NCI-H1105 (cell line): ENCODE measurements at places on chromosomes 6 and 20.
A peak's percentile ranks its signal among the peaks of the same experiment; 100 is the strongest.

DNA sequence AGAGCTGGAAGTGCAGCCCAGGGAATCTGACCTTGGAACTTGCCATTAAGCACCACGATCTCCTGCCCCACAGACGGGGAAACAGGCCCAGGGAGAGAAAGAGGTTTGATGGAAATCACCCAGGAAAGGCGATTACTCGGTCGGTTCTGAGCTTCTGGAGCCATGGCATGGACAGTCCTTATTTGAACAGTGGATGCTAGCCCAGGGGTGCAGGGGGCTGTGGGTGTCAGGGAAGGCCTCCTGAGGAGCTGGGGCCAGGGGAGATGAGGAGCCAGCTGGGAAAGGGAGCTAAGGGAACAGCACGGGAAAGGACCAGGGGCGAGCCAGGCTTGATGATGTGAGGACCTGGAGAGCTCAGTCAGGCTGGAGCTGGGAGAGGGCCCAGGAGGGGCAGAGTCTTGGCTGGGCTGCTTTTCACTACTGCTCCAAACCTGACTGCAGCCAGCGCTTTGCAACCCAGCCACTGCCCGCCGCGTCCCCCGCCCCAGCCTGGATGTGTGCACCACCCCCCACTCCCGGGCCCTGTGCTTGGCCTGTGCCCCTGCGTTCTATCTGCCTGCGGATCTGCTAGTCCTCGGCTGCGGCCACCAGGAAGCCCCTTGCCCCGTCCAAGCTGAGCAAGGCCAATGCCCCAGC is 17.8 kb downstream of the SUN5 start:
- DNase-seq = no peak

DNA sequence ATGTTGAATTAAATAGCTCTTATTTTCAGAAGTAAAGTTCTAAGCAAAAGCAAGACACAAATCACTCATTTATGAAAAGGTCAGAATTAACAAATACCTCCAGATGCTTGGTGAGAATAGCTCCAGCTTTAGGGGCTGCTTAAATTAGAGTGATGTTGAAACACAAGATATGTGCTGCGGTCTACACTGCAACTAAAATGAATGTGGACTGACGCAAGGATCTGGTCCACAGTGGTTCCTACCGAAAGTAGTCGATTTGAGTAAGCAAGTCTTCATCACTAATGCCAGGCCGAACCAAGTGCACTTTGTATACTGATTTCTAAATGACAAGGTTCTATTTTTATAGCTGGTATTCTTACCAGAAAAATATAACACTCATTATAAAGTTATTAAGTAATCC is 96.3 kb downstream of the PRDM1 start:
- DNase-seq = no peak

DNA sequence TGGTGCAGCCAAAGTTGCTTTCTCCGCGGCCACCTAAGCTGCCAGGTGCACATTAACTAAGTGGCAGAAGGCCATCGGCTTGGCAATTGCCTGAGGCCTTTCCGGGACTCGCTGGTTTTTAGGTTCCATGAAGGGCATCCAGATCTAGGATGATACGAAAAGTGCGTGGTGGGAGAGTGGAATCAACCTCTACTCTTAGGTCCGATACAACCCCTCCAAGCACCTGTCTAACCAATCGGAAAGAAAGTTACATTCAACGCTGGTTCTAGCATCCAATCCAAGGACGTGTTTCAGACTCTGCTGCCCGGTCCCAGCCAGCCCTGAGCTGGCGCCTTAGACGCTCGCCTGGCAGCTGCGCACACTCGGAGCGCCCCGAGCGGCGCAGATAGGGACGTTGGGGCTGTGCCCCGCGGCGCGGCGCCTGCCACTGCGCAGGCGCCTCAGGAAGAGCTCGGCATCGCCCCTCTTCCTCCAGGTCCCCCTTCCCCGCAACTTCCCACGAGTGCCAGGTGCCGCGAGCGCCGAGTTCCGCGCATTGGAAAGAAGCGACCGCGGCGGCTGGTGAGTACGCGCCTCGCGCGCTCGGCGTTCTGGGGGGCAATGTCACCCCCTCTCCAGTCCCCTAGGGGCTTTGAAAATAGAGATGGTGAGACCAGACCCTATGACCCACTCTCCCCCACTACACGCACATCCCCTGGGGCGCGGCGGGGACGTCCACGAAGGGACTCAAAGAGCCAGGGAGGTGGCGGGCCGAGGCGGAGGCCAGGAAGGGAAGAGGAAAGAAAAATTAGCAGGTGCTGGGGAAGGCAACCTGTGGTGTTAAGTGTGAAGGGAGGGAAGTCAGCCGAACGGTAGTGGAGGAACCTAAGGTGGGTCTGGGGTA is at the start of gene ENPP4:
Gene ENPP4, plus strand, starts transcription at position 361 of the 883 bp plus-strand sequence. CDS start 9,595 bp downstream, outside the sequence.
- peak; percentile 88 for DNase-seq

GRCh38 chr20:35434085-35435005 is 3.7 kb downstream of the GDF5 start:
- DNase-seq = no peak

GRCh38 chr6:43060034-43060754 is 763 bp downstream of the KLC4 start:
- no peak for DNase-seq

GRCh38 chr6:36839749-36840431 is 646 bp upstream of the CPNE5 start:
- peak; percentile 26 for DNase-seq

- no peak for DNase-seq
These were observed 366.6 kb downstream of the RNGTT start for GRCh38 chr6:88596801-88597200.
